ENCODE measurements at places on chromosomes 16 and 17.

- DNase-seq: no peak
Observed at GRCh38 chr16:82108774-82109173, 61.2 kb downstream of the MPHOSPH6 start.

- peak; percentile 91 for DNase-seq
Observed at GRCh38 chr17:81487487-81488275, 24.9 kb downstream of the ACTG1 start.

GRCh38 chr16:88487920-88488851 is 35.1 kb downstream of the ZFPM1 start:
- no peak for DNase-seq

GRCh38 chr17:55198690-55199370 is 65.9 kb upstream of the HLF start:
- DNase-seq: no peak

DNA sequence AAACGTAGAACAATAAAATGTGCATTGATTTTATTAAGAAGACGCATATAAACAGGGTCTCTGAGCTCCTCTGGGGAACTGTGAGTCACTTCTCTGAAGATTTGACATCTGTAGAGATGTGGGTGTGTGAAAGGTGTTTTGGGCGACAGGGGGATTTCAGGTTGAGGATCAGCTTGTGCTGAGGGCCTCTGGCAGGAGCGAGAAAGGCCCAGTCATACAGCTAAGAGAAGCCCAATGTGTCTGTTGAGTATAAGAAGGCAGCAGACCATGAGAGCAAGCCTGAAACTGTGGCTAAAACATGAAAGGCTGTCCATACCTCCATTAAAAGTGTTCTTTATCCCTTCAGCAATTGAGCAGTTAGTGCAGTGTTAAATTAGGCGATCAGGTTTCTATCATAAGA is 406.5 kb upstream of the MON1B start:
- DNase-seq: no peak

- peak; percentile 15 for DNase-seq
Observed at GRCh38 chr17:79608624-79608959, 2.3 kb downstream of the RBFOX3 start.

- DNase-seq: peak; percentile 35
Observed at GRCh38 chr17:42142371-42142896, 12.4 kb downstream of the RAB5C start.

- DNase-seq: no peak
Observed at GRCh38 chr16:84660973-84661372, 12.7 kb downstream of the KLHL36 start.

DNA sequence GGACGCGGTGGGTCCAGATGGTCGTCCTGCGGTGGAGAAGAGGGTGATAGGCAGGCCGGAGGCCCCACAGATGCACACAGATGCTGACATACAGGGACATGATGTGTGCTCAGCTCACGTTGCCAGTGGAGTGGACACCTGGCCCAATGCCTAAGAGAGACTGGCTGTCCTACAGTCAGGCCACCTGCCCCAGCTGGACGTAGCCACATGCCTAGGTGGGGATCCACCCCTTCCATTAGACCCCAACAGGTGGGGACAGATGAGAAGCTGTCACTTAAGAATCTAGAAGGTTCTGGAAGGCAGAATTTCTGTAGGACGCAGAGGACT is 117.6 kb upstream of the ZNF750 start:
- DNase-seq: no peak

DNA sequence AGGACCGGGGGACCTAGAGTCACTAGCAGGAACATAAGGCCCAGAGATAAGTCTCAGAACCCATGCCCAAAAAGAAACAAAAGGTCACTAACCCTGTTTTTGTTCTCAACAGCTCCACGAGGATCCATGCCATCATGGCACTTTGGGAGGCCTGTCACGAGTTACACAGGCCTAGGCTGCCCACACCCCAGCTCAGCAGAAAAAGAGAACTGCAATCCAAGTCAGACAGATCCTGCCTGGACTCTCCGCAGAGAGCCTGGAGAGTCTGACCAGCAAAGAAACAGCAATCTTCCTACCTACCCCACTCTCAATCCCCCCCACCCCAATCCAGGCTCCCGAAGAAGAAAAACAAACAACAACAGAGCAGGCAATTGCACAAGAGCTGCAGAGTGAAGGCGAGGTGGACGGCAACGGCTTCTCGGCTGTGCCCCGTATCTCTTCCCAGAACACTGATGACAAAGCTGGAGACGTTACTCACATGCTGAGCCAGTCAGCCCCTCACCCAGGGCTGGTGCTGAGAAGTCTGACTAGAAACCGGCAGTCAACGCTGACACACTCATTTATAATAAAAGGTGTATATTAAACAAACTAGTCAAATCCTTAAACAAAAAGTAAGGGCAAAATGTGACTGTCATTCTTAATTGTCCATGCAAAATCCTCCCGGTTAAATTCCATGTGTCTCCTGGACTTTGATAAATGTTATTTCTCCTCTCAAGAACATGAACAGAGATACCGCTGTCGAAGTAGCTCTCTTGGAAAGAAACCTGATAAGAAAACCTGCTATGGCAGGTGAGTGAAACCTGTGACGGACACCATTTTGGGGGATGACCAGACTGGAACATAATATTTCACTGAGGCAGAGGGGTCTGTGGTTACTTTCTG is 89.3 kb downstream of the SMG6 start:
- DNase-seq: peak; percentile 34

GRCh38 chr17:3809135-3809534 is 8.1 kb upstream of the ITGAE start:
- no peak for DNase-seq

DNA sequence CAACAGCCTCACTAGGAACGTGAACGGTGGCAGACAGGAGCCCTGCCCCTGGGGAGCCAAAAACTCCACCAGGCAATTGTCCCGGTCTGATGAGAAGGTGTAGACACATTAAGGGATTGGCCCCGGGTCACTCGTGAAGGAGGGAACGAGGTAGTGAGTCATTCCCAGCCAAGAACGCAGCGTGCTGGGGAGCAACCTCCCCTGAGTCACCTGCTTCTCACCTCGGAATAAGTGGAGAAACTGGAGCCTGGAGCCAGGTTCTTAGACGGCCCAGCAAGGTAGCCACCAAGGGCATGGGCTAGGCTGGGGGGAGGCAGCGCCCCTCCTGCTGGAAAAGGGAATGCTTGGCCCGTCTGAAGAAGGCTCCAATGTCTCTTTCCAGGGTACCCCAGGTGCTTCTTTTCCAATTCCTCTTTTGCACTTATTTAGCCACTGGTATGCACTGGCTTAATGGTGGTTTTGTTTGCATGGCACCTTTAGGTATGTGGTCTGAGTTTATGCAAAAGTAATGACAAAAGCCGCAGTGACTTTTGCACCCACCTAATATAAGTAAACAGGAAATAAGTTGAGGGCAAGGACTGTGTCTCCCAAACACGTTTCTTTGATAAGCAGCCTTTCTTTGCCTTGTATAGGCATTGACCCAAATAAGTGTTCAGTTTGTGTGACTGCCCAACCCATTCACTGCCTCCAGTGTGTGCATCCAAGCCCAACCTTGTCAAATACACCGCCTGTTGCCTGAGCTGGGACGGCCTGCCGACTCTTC is 1.8 kb upstream of the HELZ start:
- DNase-seq: peak; percentile 18

Data from nephron progenitor cell (in vitro differentiated cells).